Sigmoid colon (tissue), 7 donors: ENCODE measurements at places on chromosomes 4 and X. TPM values are rescaled to one million over a fixed set of nuclear protein-coding genes. Genes with fewer than 3 reads are reported as not detected.

GRCh38 chr4:4491396-4491893, 50.4 kb downstream of the STX18 start:
- no peak for DNase-seq

GRCh38 chr4:183721207-183722081, 62.4 kb downstream of the TRAPPC11 start:
- DNase-seq: no peak

DNA sequence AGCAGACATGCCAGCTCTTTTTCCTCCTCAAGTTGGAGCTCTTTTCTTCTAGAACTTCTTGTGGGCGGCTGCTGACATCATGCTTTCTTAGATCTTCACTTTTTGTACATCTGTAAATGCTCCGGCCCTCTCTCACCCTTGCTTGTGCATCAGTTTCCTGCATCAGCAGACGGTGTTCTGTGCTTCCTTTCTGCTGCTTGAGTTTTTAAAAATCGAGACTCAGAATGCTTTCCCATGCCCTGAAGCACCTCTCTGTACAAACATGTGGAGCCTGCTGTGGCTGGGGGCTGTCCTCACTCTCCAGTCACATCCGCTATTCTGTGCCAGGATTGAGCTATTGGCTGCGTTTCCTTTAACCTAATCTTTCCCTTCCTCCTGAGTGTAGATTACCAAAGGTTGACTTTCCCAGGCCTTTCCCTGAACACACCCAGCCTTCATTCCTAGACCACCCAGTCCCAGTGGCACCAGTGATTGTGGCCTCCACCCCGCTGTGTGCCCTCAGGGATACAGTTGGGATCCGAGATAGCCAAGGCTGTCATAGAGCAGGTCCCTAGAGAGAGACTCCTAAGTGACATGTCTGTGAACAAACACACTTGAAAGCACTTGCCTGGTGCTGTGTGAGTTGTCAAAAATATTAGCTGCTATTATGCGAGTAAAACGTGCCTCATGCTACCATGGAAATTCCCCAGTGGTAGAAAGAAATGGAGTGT, 41.9 kb downstream of the TNIP2 start:
- DNase-seq: peak; percentile 69

GRCh38 chr4:124883632-124884031, 171.1 kb upstream of the ANKRD50 start:
- DNase-seq: no peak

DNA sequence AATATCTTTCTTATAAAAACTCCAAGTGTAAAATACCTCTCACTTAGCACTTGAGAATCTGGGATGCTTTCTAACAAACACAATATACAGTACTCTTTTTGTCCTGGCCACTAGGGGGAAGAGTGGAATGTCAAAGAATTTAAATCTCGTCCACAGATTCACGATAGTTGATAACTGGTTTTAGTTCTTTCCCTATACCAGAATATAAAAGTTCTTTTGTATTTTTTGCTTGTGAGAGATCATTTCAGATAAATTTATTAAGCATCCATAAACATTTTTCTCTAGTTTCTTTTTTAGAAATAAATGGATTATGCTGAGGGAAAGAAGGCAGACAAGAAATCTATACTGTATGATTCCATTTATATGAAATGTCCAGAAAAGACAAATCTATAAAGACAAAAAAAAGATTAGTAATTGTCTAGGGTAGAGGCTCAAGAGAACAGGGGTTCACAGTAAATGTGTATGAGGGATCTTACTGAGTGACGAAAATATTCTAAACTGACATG, 50.4 kb downstream of the MGARP start:
- DNase-seq: no peak

DNA sequence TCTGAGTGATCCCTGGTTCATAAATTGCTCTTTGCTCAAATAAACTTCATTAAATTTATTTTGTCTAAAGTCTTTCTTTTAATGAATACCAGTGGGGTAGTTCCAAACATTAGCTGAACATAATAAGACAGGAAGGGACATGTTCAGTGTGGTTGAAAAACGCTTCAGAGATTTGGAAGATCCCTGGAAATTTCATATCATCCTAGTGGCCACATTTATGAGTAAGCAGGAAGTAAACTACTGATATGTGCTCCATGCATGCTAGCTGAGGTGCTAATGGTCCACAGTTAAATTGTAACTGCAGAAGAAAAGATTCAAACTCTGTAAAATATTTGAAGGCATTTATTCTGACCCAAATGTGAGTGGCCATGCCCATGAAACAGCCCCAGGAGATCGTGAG, 1328.7 kb downstream of the ADGRL3 start:
- DNase-seq: no peak

- no peak for DNase-seq
These were observed 3.2 kb upstream of the RIPPLY1 start for GRCh38 chrX:106906361-106906760.

- DNase-seq: no peak
These were observed 91.6 kb downstream of the FUNDC1 start for GRCh38 chrX:44451056-44451455.

DNA sequence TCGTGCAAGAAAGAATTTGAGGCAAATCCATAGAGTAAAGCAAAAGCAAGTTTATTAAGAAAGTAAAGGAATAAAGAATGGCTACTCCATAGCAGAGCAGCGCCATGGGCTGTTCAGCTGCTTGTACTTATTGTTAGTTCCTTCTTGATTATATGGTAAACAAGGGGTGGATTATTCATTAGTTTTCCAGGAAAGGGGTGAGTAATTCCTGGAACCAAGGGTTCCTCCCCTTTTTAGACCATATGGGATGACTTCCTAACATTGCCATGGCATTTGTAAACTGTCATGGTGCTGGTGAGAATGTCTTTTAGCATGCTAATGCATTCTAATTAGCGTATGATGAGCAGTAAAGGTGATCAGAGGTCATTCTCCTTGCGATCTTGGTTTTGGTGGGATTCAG, 23.5 kb upstream of the CEP135 start:
- no peak for DNase-seq

DNA sequence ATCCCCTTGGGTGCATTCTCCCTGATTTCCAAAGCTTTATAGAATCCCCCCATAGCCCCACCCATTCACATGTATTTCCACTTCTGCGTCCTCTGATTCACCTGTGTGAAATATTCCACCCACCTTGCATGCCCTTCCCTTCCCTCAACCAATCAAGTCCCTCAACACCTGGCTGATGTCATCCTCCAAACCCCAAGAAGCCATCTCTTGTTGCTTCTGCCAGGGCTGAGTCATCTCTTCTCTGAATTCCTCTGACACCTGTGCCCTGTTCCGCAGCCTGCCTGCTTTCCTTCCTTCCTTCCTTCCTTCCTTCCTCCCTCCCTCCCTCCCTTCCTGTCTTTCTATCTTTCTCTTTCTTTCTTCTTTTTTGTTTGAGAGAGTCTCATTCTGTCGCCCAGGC, 9.9 kb downstream of the CRMP1 start:
- no peak for DNase-seq

- DNase-seq: no peak
These were observed 8.0 kb downstream of the REELD1 start for GRCh38 chr4:146222313-146222712.

- no peak for DNase-seq
These were observed 9.6 kb upstream of the YTHDC1 start for GRCh38 chr4:68359508-68359907.

DNA sequence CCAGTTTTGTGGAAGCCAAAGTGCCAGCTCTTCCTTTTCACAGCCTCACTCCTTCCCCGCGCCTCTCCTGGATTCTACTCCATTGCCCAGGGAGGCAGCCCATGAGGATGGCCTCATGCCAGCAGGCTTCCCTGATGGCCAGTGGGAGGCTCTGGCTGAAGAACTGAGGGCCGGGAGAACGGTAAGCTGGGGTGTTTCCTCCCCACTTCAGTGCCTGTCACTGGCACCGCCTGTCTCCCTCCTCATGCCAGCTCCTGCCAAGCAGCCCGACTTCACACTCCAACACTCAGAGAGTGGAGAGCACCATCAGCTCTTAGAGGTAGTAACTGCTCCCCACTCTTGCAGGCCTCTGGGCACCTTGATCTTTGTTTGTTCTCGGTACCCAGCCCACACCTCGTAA, 46.9 kb upstream of the STIM2 start:
- no peak for DNase-seq

DNA sequence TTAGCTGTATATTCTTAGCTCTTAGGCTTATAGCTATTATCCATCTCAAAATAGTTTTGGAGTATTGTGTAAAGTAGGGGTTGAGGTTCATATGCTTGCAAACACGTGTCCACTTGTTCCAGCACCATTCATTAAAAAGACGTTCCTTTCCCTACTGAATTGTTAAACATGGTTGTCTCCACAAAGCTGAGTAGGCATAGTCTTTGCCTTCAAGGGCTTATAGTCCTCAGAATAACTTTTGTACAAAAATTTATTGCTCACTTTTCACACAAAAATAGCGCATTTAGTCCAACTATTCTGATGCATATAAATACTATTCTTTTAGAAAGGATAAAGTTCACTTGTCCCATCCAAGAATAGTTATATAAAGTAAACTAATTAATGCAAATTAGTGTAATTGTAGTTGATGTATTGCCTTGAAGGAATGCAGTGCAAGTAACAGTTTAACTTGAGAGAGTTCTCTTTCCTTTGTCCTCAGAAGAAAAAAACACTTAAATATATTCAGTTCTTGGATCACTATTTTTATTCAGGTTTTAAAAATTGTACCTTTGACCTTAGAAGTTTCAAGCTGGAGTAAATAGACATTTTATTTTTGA, 14.1 kb downstream of the LRIT3 start:
- DNase-seq: no peak

- DNase-seq: no peak
These were observed 891 bp downstream of the TLR2 start for GRCh38 chr4:153684971-153685371.

DNA sequence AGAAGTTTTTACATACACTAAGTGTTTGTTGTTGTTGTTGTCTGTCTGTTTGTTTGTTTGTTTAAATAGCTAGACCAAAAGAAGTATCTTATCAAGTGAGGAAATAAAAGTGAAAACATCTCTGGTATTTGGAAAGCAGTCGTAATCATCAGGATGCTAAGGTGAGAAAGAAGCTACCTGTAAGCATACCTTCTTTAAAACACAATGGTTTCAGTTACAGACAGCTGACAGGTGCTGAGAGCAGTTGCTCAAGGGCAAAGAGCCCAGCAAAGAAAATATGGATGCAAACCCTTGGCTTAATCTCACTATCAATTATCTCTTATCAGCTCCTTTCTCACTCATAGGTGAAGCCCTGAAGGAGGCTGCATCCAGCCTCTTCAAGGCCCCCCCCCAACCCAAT, 42.8 kb upstream of the FBXW7 start:
- DNase-seq: no peak

ATP1B4 gene
- total RNA-seq: not detected

NUP54 gene
- 47.1 TPM for total RNA-seq

TMEM31 gene
- not detected for total RNA-seq

MYOZ2 gene
- total RNA-seq: 0.82 TPM

VCX3A gene
- not detected for total RNA-seq

ADH7 gene
- not detected for total RNA-seq

VCX gene
- not detected for total RNA-seq

RHOXF2B gene
- total RNA-seq: not detected

PDE5A gene
- 154 TPM for total RNA-seq

MBNL3 gene
- 1.7 TPM for total RNA-seq
